Sciatic nerve (tissue), 2 donors: ENCODE measurements at places on chromosomes 6 and 20. TPM values are rescaled to one million over a fixed set of nuclear protein-coding genes. Genes with fewer than 3 reads are reported as not detected.

The ISM1 gene
- total RNA-seq = 24.1 TPM

The MLIP gene
- total RNA-seq = 396 TPM

The NFKBIL1 gene
- total RNA-seq = 23.0 TPM

The BEND6 gene
- total RNA-seq = 4.4 TPM

The SLC52A3 gene
- total RNA-seq = 1.4 TPM

The HLA-DRB5 gene
- 56.6 TPM for total RNA-seq

The CTCFL gene
- total RNA-seq = 0.27 TPM

The CST2 gene
- not detected for total RNA-seq

The PRR3 gene
- total RNA-seq = 10.9 TPM

The LY6G6D gene
- not detected for total RNA-seq

The MAK gene
- 0.40 TPM for total RNA-seq

The C6orf15 gene
- not detected for total RNA-seq

The PFDN4 gene
- 26.3 TPM for total RNA-seq

The PROKR2 gene
- not detected for total RNA-seq

The ELOVL4 gene
- 1.2 TPM for total RNA-seq

The PAK5 gene
- total RNA-seq = 0.18 TPM

The KCNK16 gene
- not detected for total RNA-seq

The LST1 gene
- 17.7 TPM for total RNA-seq

The PRRT1 gene
- total RNA-seq = 6.1 TPM

The ZNF165 gene
- total RNA-seq = 1.2 TPM

The MAP7 gene
- 1.2 TPM for total RNA-seq

The SS18L1 gene
- total RNA-seq = 18.9 TPM

The NOL4L gene
- 39.4 TPM for total RNA-seq

The ZFP57 gene
- total RNA-seq = not detected

The UNC5CL gene
- 1.6 TPM for total RNA-seq

The WFDC13 gene
- not detected for total RNA-seq

The ANKRD66 gene
- not detected for total RNA-seq

The EGFL8 gene
- total RNA-seq = 312 TPM

The OPRL1 gene
- 1.0 TPM for total RNA-seq

The DDX27 gene
- 31.2 TPM for total RNA-seq

The PTCRA gene
- 0.40 TPM for total RNA-seq

The LRRC1 gene
- 19.5 TPM for total RNA-seq

The NRSN1 gene
- not detected for total RNA-seq

The PTK7 gene
- total RNA-seq = 11.0 TPM

The ULBP3 gene
- 2.9 TPM for total RNA-seq

The TCF21 gene
- total RNA-seq = 0.80 TPM

The MLN gene
- total RNA-seq = not detected

The HRH3 gene
- not detected for total RNA-seq

The MYBL2 gene
- 0.40 TPM for total RNA-seq

The TOX2 gene
- total RNA-seq = 2.1 TPM

The SYNDIG1 gene
- 17.9 TPM for total RNA-seq

The BTN1A1 gene
- not detected for total RNA-seq

The SLC22A3 gene
- 189 TPM for total RNA-seq

The ZSCAN16 gene
- total RNA-seq = 4.1 TPM

The FAXC gene
- 0.49 TPM for total RNA-seq

The CFAP61 gene
- 0.40 TPM for total RNA-seq

The CDSN gene
- not detected for total RNA-seq

The BPIFB4 gene
- total RNA-seq = not detected

The MDFI gene
- 15.2 TPM for total RNA-seq

The MRAP2 gene
- 10.3 TPM for total RNA-seq

The ZKSCAN3 gene
- total RNA-seq = 7.8 TPM

The ABHD16B gene
- not detected for total RNA-seq

The ANKRD60 gene
- not detected for total RNA-seq

The NNAT gene
- total RNA-seq = 2.1 TPM
